ENCODE measurements at places on chromosomes 3 and 15.
A peak's percentile ranks its signal among the peaks of the same experiment; 100 is the strongest.

GRCh38 chr3:126264381-126264780, 84.0 kb upstream of the ALDH1L1 start:
- no peak for DNase-seq

GRCh38 chr15:38207621-38208020, 45.0 kb upstream of the SPRED1 start:
- DNase-seq = no peak

DNA sequence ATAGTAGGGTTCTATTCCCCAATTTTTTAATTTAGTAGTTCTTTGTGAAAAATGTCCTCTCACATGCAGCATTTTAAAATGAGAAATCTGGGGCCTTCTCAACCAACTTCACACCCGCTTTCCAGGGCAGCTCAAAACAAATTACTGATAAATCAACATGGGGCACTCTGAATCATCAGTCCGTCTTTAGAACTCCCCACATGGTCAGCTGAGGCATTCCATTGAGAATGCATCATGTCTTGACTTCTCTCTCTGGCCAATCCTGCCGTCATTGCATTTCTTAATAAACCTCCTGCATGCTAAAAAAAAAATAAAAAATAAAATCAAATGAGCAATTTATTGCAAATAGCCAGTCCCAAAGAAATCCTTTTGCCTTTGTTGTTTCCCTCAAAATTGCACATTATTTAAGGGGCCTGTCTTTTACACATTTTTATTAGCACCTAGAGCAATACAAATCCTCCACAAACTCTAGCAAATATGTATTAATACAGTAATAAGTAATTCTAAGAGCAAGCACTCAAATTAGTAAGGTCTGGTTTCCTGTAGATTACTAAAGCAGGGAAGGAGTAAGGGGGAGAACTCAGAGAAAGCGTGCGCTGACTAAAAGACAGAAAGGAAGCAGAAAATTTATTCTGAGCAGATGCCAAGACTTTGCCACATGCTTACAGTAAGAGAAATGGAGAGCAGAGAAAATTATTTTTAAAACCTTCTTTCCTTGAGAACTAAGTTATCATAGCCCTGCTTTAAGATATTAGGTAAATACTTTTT, 175.7 kb downstream of the TNIK start:
- no peak for DNase-seq

- peak; percentile 83 for DNase-seq
Observed at GRCh38 chr3:125150525-125151441, 61.8 kb downstream of the SLC12A8 start.

DNA sequence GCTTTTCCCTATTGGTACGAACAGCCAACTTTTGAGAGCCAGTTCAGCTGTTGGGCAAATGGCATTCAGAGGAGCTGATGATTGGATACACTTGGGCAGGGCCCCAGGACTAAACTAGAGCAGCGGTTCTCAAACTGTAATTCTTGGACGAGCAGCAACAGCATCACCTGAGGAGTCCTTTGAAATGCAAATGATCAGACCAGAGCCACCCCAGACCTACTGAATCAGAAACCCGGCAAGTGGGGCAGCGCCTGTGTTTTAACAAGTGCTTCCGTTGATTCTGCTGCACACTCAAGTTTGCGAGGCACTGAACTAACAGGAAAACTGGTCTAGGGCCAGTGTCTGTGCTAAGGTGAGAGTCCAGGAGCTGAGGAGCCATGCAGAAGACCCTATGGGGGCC, 239.7 kb downstream of the UACA start:
- no peak for DNase-seq

DNA sequence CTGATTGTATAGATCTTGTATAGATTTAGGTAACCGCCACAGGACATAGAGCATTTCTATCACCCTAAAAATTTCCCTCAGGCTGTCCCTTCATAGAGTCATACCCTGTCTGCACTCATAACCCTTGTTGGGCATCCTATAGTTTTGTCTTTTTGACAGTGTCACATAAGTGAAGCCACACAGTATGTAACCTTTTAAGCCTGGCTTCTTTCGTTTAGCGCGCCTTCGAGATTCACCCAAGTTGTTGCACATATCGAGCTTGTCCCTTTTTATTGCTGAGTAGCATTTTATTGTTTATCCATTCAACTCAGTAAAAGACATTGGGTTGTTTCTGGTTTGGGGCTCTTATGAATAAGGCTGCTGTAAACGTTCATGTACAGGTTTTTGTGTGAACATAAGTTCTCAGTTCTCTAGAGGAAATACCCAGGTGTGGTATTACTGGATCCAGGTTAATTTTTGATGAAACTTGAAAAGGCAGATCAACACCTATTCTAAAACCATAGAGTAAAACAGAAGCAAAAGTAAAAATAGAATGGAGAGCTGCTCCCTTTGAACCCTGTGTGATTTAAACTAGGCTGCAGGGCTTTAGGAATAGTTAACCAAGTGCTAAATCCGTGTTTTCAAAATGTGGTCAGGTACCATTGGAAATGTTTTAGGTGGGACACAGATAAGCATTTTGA, 49.5 kb downstream of the CD86 start:
- no peak for DNase-seq

DNA sequence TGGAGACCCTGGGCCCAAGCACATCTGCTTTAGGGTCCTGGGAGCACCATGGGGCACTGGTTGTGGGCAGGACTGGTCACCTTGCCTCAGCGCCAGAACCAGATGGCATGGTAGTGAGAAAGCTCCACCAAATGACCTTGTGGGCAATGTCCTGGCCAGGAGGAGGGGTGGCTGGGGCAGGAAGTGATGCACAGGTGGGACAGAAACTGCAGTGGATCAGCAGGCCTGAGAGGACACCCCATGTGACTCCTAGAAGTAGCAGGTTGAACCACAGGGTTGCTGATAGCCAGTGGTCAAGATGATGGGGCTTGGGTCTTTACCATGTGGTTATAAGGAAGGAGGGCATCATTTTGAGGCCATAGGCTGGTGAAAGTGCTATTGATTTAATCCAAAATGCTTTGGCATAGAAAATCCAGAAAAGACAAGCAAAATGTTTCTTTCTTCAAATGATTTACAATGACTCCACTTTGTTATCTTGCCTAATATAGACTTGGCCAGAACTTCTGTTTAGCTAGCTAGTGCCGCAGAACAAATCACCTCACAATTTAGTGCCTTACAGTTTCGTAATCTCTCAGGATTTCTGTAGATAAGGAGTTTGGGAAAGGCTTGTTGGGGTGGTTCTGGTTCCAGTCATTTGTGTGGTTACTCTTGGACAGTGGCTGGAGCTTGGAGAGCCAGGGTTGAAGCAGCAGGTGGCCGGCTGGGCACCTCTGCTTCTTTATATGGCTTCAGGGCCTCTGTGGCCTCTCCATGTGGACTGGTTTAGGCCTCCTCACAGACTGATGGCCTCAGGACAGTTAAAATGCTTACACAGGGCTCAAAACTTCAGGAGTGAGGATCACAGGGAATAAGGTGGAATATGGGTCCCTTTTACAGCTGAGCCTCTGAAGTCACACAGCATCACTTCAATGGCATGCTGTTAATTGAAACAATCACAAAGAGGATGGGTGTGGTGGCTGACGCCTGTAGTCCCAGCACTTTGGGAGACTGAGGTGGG, 27.5 kb downstream of the TMEM158 start:
- no peak for DNase-seq

DNA sequence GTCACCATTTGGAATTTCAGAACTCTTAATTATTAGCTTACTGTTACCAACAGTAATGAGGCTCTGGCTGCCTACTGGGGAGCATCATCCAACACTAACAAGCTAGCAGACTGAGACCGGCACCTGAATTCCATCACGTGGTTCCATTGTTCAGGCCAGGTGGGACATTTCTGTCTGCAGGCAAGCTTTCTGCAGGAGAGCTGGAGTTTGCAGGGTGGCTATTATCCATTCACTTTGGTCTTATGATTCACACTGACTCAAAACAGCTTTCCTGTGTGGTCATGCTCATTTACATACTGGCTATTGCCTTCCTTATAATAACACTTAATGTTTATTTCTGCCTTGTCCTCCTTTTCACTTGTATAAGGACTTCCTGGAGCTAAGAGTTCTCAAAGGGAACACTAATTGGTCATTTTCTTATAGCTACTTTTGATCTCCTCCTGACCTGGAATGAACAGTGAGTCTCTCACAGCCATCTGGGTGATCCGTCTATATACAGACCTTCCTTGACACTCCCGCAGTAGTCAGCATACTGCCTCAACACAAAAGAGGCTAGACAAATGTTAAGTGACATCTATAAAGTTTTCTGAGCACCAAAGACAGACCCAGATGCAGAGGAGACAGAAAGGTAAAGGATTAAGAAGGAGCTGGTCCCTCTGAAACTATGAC, 695.4 kb downstream of the FHIT start:
- DNase-seq = no peak

DNA sequence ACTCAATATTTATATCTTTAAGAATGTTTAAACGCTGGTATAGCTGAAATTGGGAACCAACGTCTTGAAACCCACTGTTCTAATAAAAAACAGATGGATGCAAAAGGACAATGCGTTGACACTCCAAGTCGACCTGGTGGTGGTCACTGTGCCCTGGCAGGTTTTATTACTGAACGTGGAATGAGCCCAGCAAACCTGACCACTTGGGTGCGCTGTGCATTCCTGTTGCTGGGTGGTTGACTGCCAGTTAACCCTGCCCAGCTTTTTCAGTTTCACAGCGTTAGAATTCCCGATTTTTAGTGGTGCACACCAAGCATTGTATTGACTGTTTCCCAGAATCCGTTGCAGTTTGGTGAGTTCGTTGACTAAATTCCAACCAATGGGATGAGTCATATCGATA, 384.4 kb downstream of the OCA2 start:
- DNase-seq = no peak

DNA sequence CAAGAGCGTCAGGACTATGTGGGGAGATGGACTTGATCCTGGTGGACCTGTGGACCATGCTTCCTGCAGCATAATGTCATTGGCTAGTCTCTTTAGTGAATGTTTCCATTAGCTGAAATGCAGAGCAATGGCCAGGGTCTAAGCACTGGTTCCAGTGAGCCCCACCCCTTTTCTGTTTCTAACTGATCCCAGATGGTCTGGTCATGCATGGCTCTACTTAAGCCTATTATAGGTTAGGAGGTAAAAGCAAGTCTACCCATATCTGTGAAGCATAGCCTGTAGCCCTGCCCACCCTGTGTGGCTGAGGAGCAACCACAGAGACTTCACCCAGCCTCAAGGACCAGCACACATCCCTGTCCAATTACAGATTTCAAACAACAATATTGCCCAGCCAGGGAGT, 419.2 kb downstream of the ZNF385D start:
- no peak for DNase-seq

DNA sequence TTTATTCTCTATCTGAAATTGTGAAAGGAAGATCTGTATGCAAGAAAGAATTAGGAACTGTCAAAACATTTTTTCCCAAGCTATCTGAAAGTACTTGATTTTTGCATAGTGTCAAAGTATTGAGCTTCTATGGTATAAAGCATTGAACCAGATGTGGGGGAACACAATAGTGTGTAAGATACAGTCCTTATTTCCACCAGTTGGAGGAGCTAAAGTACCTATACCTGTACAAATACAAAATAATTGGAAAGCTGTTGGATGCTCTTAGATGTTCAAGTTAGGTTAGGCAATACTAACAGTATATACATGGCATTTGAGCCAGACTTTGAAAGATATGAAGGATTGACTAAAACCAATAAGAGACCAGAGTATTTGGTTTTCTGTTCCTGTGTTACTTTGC, 148.4 kb downstream of the B3GALNT1 start:
- peak; percentile 18 for DNase-seq

- DNase-seq = no peak
Observed at GRCh38 chr3:118548434-118548833, 486.2 kb downstream of the IGSF11 start.

GRCh38 chr3:25429361-25430286, 1.6 kb downstream of the RARB start:
- no peak for DNase-seq

- DNase-seq = peak; percentile 64
Observed at GRCh38 chr15:66679061-66679656, 22.9 kb upstream of the SMAD6 start.

GRCh38 chr3:141178551-141178950, 53.1 kb upstream of the PXYLP1 start:
- DNase-seq = no peak

- DNase-seq = no peak
Observed at GRCh38 chr15:35953424-35953823, 407.5 kb upstream of the DPH6 start.

DNA sequence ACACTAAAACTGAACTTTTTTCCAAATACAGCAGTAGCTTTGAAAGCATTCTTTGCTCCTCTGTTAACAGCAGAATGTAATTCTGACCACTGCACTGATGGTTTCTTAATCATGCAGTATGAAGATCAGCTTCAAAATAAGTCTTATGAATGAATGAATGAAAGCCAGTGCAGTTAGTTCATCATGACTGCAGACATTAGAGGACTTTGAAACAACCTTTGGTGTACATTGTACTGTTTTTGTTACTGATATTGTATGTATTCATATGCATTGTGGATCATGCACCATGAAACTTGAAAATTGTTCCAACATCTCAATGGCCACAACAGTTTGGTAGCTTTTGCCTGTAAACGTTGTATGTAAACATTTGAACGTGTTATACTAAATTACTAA, 1.3 kb upstream of the TNIK start:
- DNase-seq = peak; percentile 48

DNA sequence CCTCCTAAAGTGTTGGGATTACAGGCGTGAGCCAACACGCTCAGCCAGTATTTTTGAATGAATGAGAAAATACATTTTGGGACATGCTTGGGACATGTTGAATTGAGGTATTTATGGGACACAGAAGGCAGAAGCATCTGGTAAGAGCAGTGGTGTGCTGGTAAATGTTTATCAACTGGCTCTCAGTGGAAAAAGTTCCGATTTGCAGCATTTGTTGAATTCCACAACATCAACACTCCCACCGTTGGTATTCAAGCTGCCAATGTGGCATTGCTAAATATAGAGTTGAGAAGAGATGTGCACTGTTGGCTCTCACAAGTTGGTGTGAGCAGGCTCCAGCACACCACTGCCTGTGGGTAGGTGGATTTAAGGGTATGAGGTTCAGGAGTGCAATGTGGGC, 35.8 kb upstream of the LRRFIP2 start:
- no peak for DNase-seq

- DNase-seq = peak; percentile 93
Observed at GRCh38 chr3:50567386-50568167, at the start of gene C3orf18. C3orf18 (minus strand) TSS chr3:50567747; CDS start chr3:50565699, 2,048 bp downstream.

DNA sequence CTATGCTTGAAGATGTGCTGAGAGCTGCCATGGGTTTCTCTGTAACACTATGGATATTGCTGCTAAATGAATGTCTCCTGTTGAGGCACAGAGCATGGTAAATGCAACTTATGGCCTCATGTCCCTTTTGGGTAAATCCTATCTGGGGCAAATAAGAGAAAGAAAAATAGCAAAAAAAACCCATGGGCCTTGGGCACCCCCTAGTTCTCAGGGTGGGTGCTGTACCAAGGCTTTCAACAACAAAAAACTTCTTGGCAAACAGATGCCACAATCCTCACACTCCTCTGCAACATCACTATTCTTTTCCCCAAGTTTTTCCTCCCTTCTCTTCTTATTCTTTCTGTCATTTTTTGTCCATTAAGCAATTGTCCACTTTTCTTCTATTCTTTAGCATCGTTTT, 340.1 kb upstream of the ROBO2 start:
- DNase-seq = no peak

Data from erythroblast (primary cell).